Fibroblast of skin of back (primary cell): ENCODE measurements at places on chromosomes 12 and 14.
A peak's percentile ranks its signal among the peaks of the same experiment; 100 is the strongest.

GRCh38 chr14:58752771-58753201 is 115.0 kb downstream of the DACT1 start:
- DNase-seq, result no peak

- DNase-seq, result no peak
Measured at GRCh38 chr12:13199592-13199991, 3.1 kb downstream of the EMP1 start.

- peak; percentile 16 for DNase-seq
Measured at GRCh38 chr12:76549131-76549530, 10.4 kb downstream of the OSBPL8 start.

GRCh38 chr12:131683266-131684014 is 27.4 kb upstream of the SFSWAP start:
- DNase-seq, result no peak

DNA sequence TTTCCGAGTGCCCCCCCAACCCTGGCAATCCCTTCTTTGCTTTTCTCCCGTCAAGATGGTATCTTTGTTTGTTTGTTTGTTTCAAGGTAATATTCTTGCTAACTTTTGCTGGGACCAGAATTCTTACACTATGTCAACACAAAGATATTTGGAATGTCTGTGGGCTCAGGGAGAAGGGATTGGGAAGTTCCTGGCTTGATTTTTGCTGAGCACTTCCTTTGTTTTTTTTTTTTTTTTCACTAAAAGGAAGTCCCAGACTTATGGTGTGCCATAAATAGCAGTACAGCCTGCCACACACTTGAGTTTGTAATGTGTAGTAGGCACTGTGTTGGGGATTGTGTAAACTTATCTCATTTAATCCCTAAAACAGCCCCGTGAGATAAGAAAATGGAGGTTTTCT is 11.2 kb upstream of the RNU6-7 start:
- peak; percentile 45 for DNase-seq

GRCh38 chr14:68955851-68956179 is 23.3 kb downstream of the ACTN1 start:
- DNase-seq, result no peak

DNA sequence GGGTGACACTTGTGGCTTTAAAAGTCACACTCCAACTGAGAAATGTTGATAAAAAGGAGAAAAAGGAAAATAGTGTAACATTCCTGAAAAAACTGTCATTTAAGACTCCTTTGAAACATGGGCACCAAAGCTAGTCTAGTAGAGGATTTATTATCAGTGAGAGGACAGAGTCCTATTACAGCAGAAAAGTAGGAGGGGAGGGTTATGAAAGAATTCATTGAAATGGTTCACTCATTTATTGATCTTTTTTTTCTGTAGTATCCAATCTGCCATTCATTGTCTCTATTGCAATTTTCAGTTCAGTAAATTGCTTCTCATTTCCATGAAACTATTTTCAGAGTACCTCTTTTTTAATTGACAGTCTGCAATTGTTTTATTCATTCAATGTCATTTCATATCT is 25.4 kb downstream of the PPM1A start:
- DNase-seq, result peak; percentile 2

DNA sequence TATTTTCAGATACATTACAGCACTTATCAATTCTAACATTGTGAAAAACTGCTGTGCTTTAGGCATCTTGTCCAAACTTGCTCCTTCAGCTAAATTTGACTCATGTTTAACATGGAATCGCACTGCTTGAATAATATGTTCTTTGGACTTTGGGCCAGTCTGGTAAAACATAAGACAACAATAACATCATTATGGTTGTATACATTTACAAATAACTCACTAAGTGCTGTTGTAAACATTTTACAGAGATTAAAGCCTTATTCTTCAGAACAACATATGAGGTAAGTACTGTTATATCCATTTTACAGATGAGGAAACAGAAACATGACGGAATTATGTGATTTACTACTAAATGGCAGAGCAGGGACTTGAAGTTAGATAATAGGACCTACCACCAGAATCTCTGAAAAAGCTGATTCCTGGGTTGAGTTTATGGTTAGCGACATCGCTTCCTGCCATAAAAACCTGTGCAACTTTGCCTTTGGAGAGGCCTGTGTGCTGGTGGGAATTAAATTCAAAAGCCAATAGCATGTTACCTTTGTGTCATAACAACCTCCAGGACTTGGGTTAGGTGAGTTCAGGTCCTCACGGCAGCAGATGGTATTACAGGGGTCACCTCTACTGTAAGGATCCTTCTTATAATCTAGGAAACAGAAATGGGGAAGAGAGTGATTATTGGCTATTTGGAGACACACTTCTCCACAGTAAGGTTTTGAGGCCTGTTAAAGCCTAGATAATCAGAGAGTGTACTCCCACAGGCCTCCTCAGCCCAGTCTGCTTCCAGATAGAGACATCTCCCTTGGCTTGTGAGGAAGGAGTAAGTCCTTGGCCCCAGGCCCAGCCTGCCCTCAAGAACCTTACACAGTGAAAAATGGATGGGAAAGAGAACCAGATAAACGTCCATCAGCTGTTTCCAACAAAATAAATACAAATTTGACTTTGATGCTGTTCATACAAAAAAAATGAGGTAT is 61.8 kb downstream of the PLBD1 start:
- no peak for DNase-seq

GRCh38 chr12:98439471-98439951 is 75.9 kb upstream of the TMPO start:
- peak; percentile 49 for DNase-seq

DNA sequence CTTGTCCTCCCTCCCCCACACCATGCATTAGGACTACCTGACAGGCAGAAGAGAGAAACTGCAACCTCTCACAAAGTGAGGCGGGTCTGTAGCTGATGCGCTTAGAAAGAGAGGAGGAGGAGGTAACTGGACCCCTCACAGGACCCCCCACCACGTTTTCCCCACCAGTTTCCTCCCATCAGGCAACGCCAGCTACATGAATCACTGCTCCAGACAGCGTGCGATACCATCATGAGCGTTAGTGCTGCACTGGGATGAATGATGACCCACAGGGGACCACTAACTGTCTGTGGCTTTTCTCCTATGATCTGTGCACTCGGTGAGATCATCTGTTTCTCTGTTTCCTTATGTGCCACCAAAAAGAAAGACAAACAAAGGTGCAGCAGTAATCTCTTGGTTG is 77.7 kb downstream of the KCNK10 start:
- peak; percentile 3 for DNase-seq

DNA sequence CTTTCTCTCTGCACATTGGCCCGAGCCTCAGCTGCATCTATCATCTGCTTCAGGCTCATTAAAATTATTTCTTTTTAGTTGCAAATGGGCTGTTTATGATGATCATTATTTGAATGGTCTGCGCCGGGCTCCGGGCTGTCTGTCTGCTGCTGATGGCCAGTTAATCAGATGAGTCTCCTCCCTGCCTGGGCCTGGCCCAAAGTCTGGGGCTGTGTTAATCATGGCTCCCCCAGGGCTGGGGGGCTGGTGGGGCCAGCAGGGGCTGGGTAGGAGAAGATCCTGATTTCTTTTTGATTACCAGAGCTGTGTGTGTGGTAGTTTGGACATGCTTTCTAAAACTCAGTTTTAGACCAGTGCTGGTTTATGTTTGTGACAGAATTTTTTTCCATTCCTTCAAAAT is 159.1 kb downstream of the PHETA1 start:
- no peak for DNase-seq

GRCh38 chr14:87566991-87567390 is 426.0 kb downstream of the GALC start:
- peak; percentile 69 for DNase-seq

DNA sequence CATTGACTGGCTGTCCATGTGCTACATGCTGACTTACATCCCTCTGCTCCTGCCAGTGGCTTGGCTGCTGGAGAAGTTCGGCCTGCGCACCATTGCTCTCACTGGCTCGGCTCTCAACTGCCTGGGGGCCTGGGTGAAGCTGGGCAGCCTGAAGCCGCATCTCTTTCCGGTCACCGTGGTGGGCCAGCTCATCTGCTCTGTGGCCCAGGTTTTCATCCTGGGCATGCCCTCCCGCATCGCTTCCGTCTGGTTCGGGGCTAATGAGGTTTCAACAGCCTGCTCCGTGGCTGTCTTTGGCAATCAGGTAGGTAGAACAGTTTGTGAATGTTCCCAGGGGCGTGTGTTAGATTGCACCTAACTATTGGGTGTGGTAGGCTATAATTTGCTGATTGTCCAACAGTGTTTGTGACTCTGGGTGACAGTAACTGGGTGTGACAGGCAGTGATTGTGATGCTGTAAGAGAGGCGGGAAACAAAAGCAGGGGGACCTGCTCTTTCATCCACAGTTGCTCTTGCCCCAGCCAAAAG is 981 bp downstream of the FLVCR2 start:
- no peak for DNase-seq

DNA sequence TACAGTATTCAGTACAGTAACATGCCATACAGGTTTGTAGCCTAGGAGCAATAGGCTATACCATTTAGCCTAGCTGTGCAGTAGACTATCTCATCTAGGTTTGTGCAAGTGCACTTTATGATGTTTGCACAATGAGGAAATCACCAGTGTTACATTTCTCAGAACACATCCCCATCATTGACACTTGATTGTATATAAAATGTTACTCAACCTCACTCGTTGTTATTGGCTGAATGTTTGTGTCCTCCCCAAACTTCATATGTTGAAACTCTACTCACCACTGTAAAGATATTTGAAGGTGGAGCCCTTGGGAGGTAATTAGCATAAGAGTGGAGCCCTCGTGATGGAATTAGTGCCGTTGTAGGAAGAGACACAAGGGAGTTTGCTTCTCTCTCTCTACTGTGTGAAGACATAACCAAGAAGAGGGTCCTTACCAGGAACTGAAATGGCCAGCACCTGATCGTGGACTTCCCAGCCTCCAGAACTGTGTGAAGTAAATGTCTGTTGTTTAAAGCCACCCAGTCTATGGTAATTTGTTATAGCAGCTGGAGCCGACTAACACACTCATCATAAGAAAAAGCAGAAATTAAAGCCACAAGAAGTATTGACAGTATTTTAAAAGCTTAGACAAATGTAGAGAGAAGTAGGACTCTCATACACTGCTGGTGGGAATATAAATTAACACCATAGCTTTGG is 3.2 kb upstream of the MED13L start:
- no peak for DNase-seq

DNA sequence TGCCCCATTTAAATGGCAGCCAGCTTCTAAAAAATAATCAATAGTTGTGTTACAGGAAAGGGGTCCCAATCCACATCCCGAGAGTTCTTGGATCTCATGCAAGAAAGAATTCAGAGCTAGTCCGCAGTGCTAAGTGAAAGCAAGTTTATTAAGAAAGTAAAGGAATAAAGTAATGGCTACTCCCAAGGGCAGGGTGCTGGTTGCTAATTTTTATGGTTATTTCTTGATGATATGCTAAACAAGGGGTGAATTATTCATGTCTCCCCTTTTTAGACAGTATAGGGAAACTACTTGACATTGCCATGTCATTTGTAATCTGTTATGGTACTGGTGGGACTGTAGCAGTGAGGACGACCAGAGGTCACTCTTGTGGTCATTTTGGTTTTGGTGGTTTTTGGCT is 591.3 kb downstream of the LRFN5 start:
- DNase-seq, result no peak

GRCh38 chr14:74973003-74973653 is 17.7 kb upstream of the PGF start:
- peak; percentile 65 for DNase-seq

- DNase-seq, result no peak
Measured at GRCh38 chr14:77204459-77204771, 22.8 kb downstream of the TMEM63C start.

GRCh38 chr12:105262461-105263184 is 26.6 kb upstream of the APPL2 start:
- peak; percentile 60 for DNase-seq

DNA sequence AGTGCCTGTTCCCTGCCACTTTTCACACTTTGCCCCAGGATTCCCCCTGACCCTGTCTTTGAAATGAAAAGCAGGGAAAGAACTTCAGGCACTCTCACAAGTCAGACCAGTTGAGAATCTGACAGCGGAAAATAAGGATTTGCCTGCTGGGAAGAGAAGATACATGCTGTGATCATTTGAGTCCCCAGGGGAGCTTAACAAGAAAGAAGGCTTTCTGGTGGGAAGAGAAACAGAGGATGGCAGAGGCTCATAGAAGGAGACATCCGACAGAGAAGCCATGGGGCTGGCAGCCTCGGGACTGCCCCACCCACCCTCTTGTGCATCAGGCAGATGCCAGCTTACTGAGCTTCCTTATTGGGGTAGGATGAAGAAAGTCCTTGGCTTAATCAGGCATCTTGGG is 11.9 kb downstream of the TTC9 start:
- DNase-seq, result no peak

DNA sequence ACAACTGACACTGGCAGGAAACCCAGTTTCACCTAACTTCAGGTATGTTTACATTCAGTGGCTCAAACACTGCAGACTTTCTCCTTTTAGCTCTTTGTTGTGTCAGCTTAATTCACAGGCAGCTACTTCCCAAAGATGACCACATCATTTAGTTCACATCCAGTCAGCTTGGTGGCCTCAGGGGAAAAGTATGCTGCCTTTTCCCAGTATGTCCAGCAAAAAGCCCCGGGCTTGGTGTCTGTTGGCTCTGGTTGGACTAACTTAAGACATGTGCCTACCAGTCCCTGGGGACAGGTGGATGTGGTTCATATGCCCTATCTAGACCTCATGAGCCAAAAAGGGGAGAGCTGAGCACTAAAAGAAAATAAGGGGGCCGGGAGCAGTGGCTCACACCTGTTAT is 56.4 kb downstream of the GOLGA5 start:
- DNase-seq, result peak; percentile 18

DNA sequence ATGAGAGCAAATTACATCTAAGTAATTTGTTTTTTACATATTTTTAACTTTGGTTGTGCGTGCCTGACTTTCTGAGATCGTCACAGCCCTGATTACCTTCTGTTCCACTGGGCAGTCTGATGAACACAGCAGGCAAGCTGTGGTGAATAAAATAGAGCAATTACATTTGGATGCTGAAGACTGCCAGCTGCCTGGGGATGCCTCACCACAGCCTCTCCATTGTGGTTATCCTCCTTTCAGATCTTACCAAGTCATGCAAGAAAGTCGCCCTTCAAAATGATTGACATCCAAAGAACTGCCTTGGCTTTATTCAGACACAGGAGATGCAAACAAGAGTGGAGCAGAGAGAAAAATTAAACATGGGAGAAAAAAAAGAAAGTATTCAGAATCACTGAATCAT is 456.6 kb upstream of the TMPO start:
- DNase-seq, result no peak

GRCh38 chr12:105507311-105508038 is 177.0 kb downstream of the C12orf75 start:
- DNase-seq, result peak; percentile 85

DNA sequence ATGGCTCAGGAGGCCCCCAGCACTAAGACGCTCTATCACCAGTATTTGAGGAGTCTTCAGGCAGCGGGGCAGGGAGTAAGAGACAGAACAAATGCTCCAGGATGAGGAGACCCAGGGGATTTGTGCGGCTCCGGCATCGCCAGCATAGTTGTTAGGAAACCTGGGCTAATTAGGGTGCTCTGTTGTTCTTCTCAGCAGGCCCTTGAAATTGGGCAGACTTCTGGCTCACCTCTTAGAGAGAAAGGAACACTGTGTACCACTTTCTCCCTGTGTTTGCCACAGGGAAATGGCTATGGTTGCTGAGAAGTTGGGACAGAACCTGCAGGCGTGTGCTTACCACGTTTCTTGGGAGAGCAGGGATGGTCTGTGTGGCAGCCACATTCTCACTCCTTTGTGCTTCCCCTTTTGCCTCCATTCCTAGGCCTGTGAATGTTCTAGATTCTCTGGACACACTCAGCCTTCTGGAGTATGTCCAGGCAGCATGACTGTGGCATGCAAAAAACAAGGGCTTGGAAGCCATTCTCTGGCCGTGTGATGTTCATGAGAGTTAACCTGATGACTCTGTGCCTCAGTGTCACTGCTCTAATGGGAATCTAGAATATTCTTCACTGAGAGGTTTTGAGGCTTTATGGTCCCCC is 109.0 kb downstream of the CHST11 start:
- DNase-seq, result no peak
